ENCODE measurements at places on chromosomes 7 and 10.

DNA sequence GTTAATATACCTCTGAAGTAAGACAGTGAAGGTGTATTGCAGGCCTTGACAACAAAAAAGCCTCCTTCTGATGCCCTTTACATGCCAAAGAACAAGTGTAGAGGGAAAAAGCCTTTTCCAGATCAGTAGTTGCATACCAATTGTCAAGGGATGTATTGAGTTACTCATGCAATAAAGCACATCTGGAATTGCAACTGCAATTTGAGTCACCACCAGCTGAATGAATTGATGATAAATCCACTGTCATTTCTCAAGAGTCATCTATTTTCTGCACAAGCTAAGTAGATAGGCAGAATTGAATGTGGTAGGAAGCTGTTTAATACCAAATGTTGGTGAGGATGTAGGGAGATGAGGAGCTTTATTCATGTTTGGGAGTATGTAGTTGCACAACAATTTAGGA is 325.9 kb upstream of the SMIM30 start:
- DNase-seq, result no peak

GRCh38 chr7:157771-158625 is 34.4 kb upstream of the FAM20C start:
- no peak for DNase-seq

DNA sequence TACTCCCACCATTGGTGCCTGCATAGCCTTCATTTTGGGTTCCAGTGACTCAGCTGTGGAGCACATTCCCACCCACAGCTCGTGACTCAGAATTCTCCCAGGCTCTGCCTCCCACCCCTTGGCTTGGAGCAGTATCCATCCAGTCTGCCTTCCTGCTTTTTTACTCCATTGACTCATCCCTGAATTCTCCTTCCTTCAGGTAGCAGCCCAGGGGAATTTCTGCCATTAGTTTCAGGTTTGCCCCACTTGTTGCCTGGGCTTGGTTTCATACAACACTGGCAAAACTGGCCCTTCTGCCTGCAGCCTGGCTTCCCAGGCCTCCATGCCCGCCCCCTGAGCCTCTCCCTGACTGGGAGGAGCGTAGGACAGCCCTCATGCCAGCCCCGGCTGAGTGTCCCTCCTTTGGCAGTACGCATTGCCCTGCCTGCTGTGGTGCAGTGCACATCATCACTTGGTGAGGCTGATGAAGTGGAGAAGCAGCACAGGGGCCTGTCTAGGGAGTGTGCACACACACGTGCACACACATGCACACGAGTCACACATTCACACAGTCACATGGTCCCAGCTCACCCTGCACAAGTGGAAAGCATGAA is 55.0 kb downstream of the SNX10 start:
- peak; percentile 82 for DNase-seq

DNA sequence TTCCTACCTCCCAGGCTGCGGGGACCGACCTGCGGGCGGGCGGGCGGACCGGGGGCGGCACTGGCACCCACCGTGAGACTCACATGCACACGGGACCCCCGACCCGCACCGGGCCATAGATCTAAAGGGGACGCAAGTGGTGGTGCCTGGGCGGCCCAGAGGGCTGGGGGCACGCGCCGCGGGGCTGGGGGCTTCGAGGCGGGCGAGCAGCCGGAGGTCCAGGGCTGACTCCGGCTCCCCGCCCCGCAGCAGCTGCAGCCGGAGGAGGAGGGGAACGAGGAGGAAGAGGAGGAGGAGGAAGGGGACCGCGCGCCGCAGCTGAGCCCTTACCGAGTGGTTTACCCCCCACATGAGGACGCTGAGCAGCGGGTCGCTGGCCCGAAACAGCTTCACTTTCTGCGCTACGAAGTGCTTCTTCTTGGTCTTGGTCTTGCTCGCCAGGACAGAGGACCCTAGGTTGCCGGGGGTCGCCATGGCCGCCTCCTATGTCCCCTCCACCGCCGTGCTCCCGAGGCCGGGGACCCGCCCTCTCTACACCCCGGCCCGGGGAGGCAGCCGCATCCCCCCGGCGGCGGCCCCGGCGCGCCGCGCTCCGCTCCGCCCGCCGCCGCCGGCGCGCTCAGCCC is 412 bp downstream of the PIP4K2A start:
- peak; percentile 46 for DNase-seq

- no peak for DNase-seq
Measured at GRCh38 chr10:52986125-52986524, 213.5 kb upstream of the MBL2 start.

DNA sequence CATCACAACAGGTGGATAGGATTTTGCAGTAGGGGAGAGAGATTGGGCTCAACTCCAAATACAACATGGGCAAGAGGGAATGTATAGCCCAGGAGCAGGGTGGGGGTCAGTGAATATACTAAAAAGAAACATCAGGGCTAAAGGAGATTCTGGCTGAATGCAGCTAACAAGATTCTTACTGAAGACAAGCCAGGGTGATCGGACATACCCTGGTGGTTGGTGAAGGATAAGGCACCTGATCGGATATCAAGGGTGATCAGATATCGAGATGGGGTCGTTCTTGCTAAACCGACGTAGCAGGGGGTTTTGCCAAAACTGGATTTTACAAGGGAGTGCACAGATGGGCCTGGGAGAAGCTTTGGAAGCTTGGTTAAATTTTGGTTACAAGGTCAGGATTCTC is 34.4 kb downstream of the WIPF3 start:
- no peak for DNase-seq

- DNase-seq, result no peak
Measured at GRCh38 chr10:605632-606325, 83.7 kb downstream of the DIP2C start.

DNA sequence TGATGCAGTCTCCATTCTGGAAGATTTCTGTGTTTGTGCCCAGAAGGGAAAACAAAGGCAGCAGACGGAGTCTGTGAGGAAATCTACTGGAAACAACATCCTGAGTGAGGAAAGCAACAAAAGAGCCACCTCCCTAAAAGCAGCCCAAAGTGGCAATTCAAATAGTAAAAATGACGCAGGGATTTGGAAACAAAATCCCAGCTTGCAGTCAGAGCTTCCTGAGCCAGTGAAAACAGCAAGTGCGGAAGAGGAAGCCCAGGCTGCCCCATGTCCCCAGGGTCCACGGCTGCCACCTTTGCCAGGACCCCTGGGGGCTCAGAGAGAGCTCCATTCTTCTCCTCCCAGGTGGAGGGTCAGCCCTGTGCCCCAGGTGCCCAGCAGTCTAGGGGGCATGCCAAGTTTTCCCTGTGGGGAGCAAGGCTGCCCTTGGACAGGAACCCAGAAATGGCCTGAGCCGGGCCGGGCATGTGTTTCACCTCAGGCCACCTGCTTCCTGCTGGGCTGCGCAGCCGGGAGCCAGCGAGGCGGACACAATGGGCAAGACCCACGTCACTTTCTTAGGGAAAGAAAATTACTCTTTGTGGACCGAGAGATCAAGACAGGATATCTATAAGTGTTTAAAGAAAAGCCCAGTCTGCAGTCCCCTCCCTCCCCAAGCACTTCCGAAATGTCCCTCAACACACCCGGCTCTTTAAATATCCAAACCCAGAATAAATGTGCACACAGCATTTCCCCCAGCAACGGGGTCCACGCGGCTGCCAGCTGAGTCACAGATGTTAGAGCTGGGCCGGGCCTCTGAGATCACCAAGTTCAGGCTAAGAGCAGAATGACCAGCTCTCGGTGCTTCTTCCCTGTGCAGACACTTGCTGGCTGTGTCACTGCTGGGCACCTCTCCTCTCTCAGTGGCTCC is 231.1 kb downstream of the ARHGAP12 start:
- peak; percentile 39 for DNase-seq

- DNase-seq, result no peak
Measured at GRCh38 chr10:125795128-125795527, 19.5 kb upstream of the MMP21 start.

DNA sequence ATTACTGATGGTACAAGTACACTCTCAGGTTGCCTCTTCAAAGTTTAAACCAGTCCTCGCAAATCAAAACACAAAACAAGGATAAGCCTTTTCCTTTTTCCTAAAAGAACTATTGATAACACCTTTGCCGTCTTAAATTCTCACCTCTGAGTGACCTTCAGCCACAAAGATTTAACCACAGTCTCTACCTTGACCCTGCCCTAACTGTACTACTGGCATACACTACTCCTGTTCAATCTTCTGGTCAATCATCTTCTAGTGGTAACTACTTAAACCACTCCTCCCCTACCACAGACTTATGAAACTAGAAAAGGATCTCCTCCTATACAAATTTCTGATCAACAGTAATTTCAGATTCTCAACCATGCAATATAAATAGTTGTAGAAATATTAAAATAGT is 15.1 kb downstream of the UPF2 start:
- no peak for DNase-seq

- no peak for DNase-seq
Measured at GRCh38 chr7:45884136-45884535, 4.2 kb upstream of the IGFBP1 start.

DNA sequence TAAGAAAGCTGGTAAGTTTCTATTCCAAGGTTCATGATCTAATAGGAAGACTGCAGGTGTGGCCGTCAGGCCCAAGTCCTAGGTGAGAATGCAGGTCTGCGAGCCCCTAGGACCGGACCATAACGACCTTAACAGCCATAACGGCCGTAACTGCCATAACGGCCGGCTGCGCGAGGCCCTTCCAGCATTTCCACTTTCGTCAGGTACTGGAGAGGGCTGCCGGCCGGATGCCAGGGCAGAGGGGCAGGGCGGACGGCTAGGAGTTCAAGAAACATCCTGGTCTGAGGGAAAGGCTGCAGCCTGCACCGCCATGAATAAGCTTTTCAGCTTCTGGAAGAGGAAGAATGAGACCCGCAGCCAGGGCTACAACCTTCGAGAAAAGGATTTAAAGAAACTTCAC is at the start of gene ANKRD7:
Gene ANKRD7, plus strand, starts transcription at position 184 of the 400 bp plus-strand sequence. Its CDS starts 127 bp downstream, at position 311.
- DNase-seq, result no peak

- DNase-seq, result no peak
Measured at GRCh38 chr10:44306762-44307161, 78.1 kb downstream of the CXCL12 start.

- DNase-seq, result peak; percentile 42
Measured at GRCh38 chr7:126803060-126803665, 449.6 kb downstream of the GRM8 start.

DNA sequence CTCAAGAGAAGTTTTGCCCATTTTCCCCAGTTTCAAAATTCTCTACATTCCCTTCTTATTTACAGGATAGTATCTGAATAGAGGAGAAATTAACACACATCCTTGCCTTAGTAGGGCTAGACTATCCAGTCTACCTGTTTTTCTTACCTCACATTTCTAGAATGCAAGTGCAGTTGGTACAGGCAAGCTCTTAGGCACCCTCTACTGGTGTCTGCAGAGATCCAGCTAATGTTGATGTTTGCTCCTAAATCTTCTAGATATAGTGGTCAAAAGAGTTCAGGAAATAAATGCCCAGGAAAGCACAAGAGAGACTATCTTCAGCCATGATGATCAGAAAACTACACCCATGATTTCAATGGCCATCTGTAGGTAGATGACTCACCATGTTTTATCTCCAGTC is 205.3 kb downstream of the HTR7 start:
- DNase-seq, result peak; percentile 28

Measured in urothelium cell line (cell line).